ENCODE measurements at places on chromosomes 7 and 10.

DNA sequence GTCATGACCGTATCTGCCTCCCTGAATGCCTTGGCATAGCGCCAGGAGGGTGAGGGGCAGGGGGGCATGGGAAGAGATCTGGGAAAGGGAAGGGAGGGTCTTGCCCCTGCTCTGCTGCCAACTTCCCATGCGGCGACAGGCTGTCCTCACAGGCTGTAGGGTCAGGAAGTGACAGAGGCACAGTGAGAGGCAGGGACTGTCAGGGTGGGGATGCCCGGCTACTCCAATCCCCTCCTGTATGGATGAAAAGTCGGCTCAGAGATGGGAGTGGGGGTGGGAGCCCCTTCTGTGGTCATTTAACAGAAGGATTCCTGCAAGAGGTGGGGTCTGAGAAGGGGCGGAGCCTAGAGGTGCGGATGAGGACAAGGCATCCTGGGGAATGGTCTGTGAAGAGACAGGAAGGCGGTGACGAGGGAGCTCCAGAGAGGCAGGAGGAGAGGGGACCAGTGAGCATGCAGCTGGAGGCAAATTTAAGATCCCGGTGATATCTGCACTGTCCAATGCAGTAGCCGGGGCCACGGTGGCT lies 20.8 kb upstream of the UNC5B start:
- no peak for DNase-seq

GRCh38 chr10:53487019-53487983 lies 714.7 kb upstream of the MBL2 start:
- DNase-seq, result no peak

GRCh38 chr10:104029521-104029860 lies 56.2 kb downstream of the COL17A1 start:
- DNase-seq, result no peak

- DNase-seq, result peak; percentile 44
These were observed at the start of gene BCL7B for GRCh38 chr7:73557397-73558257. BCL7B (minus strand) TSS chr7:73557690; CDS start chr7:73557578, 112 bp downstream.

Data from HepG2 (cell line).